ENCODE measurements at places on chromosomes 2 and 18. TPM values are rescaled to one million over a fixed set of nuclear protein-coding genes. Genes with fewer than 3 reads are reported as not detected.

DNA sequence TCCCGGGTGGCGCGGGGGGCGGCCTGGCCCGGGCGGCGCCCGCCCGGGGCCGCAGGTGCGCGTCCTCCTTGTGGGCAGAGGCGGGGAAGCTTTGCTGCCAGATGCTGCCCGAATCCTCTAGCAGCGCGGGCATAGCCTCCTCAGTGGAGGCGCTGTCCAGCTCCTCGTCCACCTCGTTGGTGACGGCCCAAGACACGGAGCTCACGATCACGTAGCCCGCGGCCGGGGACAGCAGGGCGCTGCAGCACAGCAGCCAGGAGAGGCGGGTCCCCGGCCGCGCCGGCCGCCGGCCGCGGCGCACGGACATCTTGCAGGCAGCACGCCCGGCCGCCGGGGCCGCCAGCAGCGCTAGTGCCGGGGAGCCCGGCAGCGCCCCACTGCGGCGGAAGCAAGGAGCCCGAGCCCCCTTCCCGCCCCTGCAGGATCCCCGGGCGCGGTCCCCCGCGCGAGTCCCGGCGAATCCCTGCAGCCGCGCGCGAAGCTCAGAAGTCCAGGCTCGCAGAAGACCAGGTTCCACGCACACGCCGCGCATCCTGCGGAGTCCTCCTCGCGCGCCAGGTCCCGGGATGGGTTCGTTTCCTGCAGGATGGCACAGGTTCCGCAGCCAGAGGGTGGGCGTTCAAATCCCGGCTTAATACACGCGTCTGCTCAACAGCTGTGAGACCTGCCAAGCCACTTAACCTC, at the start of gene CREG2:
Gene CREG2, minus strand, starts transcription at position 353 of the 684 bp plus-strand sequence. Its CDS starts 46 bp downstream, at position 307.
- DNase-seq = peak; percentile 74

DNA sequence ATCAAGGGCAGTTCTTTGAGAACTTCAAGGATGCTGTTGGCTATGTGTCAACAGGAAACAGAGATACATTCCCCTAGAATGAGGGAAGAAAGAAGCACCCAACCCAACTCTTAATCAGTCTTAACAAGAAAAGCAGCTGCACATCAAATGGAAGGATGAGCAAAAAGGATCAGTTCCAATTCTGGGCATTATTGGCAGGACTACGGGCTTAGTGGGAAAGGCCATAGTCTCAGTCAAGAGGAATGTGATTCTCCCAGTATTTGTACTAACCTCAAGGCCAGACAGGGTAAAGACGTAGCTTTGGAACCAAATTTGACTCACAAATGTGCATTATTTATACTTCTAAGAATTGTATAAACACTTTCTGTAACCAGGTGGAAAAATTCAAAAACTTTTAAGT, 18.2 kb downstream of the BMP10 start:
- DNase-seq = no peak

DNA sequence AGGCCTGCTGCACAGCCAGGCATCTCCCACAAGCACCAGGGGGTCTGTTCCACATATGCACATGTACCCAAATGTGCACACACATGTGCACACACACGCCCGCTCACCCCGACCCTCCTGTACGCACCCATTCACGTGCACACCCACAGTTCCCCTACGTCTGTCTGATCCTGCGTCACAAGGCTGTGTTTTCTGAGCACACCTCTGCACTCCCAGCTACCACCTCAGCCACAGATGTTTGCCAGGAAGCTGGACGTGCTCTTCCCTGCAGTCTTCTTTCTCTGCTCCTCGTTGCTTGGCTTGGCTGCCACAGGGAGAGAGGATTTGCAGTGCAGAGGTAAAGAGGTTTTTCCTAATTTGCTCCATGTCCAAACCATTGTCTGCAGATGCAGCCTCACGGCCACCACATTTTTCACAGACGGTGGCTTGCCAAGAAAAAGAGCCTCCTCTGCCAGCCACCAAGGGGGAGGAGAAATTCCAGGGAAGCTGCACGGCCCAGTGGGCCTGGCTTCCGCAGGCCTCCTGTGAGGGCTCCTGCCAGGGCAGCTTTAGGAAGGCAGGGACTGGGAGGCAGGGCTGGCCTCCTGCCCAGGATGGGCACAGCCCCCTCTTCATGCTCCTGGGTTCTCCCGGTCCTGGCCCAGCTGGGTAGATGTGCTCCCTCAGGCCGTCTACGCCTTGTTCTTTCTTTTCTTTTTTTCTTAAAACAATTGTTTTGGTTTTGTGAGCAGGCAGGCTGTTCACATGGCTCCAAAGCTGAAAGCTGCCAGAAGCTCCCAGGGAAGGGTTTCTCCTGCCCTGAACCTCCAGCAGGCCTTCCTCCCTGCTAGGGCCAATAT, 29.3 kb upstream of the HS6ST1 start:
- DNase-seq = peak; percentile 83

The ATP6V1C2 gene
- not detected for total RNA-seq

The SMYD5 gene
- total RNA-seq = 24.3 TPM

The PROKR1 gene
- not detected for total RNA-seq

GRCh38 chr2:185522472-185522871, 216.1 kb upstream of the FSIP2 start:
- DNase-seq = no peak
